SK-N-SH (cell line): ENCODE measurements at places on chromosomes 1 and 21. TPM values are rescaled to one million over a fixed set of nuclear protein-coding genes. Genes with fewer than 3 reads are reported as not detected.

- DNase-seq: no peak
Observed at GRCh38 chr1:111214074-111214801, 13.3 kb upstream of the CHI3L2 start.

- DNase-seq: no peak
Observed at GRCh38 chr1:184297244-184297750, 89.5 kb upstream of the C1orf21 start.

Gene PDZK1IP1
- not detected in 2 replicates for polyA plus RNA-seq

DNA sequence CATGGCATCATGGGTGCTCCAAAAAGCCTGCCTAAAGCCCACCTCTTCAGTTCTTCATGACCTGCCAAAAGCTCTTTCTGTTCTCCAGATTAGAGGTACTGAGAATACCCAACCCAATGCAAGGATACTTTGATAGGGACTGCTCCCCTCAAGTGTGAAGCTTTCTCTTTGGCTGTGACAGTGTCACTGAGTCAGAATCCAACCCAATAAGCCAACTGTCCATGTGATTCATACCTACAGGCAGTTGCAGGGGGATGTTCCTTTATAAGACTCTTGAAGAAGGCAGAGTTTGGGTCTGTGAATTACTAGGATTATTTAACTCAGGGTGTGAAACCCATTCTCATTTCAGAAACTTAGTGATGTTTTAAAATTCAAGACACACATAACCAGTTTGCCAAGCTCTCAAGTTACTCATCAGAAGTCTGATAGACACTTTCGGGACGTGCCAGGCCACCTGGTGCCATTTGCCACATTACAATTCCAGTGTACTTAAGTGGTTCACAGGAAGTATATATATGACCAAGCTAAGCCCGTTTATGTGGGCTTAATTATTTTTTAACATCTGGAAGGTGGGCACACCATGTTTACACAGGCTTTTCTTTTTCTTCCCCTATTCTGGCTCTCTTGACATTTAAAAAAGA, 265.8 kb downstream of the NFIA start:
- DNase-seq: no peak

Gene TTC39A
- polyA plus RNA-seq: 0.97 and 1.3 TPM in 2 replicates

- no peak for DNase-seq
Observed at GRCh38 chr1:157234705-157235273, 96.6 kb upstream of the ETV3 start.

DNA sequence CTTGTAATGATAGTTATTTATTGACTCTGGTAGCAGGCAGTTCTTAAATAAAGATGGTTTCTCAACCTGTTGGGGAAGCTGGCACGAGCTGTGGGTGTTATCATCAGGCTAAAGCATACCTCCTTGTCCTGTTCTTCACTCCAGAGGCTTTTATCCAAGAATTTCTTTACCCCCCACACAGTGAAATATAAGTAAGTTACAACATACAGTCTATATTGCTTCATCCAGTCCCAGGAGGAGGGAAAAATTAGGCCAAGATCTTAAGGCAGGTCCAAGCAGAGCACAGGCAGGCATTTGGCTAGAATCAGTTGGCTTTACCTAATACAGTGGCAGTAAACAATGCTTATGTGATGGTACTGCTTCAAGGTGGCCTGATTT, 6.3 kb downstream of the TMEM81 start:
- no peak for DNase-seq

Gene F13B
- polyA plus RNA-seq: not detected in 2 replicates

Gene F3
- polyA plus RNA-seq: 1.8 and 2.5 TPM in 2 replicates

GRCh38 chr21:37269481-37269880, 2.3 kb upstream of the VPS26C start:
- DNase-seq: no peak

- DNase-seq: no peak
Observed at GRCh38 chr21:35120631-35121180, 71.6 kb upstream of the RUNX1 start.

DNA sequence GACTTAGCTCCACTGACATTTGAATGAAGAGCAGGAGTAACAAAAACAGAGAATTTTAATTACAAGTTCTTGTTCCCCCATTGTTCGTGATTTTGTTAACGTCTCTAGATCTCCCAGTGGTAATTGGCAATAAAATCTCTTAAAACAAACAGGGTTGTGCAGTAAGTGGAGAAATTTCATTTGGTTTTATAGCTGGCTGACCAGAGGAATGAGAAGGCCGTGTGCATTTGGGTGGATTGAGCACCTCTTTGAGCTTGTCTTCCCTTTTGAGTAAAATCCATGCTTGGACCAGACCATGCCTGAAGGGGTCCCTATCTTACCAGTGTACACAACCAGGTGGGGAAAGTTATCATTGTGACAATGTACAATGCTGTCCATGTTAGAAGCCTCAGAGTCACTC, 137.8 kb downstream of the HIVEP3 start:
- DNase-seq: no peak

DNA sequence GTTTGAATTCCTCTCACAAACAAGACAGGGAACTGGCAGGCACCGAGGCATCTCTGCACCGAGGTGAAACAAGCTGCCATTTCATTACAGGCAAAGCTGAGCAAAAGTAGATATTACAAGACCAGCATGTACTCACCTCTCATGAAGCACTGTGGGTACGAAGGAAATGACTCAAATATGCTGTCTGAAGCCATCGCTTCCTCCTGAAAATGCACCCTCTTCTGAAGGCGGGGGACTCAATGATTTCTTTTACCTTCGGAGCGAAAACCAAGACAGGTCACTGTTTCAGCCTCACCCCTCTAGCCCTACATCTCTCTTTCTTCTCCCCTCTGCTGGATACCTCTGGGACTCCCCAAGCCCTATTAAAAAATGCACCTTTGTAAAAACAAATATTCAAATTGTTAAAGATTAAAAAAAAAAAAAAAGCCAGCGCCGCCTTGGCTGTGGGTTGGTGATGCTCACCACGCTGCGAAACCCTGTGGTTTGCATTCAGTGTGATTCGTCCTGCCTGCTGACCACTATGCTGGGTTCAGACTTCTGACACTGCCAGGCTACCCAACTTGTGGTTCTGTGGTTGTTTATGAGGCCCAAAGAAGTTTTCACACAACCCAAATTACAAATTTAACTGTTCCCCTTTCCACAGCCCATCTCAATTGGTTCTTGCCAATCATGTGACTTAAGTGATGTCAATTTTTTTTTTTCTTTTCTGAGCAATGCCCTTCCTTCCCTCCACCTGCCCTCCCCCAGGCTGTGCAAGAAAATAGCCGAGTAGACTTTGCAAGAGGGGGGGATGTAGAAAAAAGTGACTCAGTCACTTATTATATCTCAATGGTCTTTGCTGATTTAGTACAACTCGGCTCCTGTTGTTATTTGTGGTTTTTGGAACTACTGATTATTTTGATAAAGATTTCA, at the start of gene RUNX1:
Gene RUNX1 (minus strand): TSS at position 597 of the 912 bp plus-strand sequence.
- DNase-seq: no peak

DNA sequence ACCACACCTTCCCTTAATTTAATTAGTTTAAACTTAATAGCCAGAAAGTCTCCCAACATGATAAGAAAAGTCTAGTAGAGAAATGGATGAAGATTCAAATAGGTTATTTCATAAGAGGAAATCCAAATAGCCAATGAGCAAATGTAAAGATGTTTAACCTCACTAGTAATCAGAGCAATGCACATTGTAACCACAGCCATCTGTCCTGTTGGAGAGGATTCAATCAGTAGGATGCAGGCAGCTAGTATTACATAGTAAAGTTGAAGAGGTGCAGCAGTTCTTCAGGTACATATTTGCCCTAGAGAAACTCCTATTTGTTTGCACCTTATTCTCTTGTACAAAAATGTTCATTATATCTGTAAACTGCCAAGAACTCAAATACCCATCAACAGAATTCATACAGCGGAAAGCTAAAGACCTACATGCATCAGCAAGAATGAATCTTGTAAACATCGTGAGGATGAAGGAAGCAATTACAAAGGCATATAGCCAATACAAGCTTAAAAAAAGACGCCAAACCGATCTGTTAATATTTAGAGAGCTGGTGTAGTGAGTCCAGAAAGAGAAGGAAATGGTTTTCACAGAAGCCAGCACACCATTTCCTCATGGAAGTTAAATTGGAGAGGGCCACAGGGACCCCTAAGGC, 27.9 kb downstream of the DIP2A start:
- no peak for DNase-seq

DNA sequence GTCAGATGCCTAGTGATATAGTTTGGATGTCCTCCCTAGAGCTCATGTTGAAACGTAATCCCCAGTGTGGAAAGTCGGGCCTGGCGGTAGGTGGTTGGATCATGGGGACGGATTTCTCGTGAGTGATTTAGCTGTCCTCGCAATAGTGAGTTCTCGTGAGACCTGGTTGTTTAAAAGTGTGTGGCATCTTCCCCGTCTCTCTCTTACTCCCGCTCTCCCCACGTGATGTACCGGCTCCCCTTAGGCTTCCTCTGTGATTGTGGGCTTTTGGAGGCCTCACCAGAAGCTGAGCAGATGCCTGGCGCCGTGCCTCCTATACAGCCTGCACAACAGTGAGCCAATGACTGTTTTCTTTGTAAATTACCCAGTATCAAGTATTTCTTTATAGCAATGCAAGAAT, 264.5 kb downstream of the TTLL7 start:
- DNase-seq: no peak

- no peak for DNase-seq
Observed at GRCh38 chr1:232718928-232719927, 86.0 kb upstream of the MAP10 start.

- peak; percentile 51 for DNase-seq
Observed at GRCh38 chr1:181423301-181423918, 59.9 kb upstream of the CACNA1E start.

Gene CA14
- polyA plus RNA-seq: 0.08 and 0.16 TPM in 2 replicates

- no peak for DNase-seq
Observed at GRCh38 chr1:23383577-23384311, 14.1 kb upstream of the ZNF436 start.

GRCh38 chr1:166089804-166090203, 77.0 kb downstream of the FAM78B start:
- DNase-seq: peak; percentile 13

DNA sequence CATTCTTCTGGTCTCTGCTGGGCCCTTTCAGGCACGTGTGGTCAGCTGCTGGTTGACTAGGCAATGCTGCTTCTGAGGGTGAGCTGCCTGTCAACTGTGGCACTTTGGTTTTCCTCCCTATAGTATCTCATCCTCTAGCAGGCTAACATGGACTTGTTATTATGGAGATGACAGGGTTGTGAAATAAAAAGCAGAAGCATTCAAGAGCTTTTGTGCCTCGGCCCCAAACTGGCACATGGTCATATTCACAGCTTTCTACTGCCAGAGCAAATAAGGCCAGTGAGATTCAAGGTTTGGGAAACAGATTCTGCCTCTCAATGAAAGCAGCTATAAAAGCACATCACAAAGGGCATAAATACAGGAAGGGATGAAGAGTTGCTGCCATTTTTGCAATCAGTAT, 1.6 kb upstream of the ZNF124 start:
- DNase-seq: no peak

- no peak for DNase-seq
Observed at GRCh38 chr1:109898842-109899241, 11.8 kb upstream of the CSF1 start.

GRCh38 chr1:5649166-5649551, 343.1 kb downstream of the NPHP4 start:
- no peak for DNase-seq

GRCh38 chr1:234669499-234669898, 59.5 kb upstream of the IRF2BP2 start:
- no peak for DNase-seq

GRCh38 chr1:39691383-39692151, at the start of gene HPCAL4:
HPCAL4 (minus strand) TSS chr1:39691433; CDS start chr1:39684603, 6,830 bp downstream.
- DNase-seq: peak; percentile 96
